Naive thymus-derived CD8-positive, alpha-beta T cell (primary cell): ENCODE measurements at places on chromosomes 4 and X. TPM values are rescaled to one million over a fixed set of nuclear protein-coding genes. Genes with fewer than 3 reads are reported as not detected.

GRCh38 chr4:7529368-7530080 is 94.8 kb upstream of the PSAPL1 start:
- no peak overlapping the region for H3K4me3 ChIP-seq
- no peak overlapping the region for H3K27ac ChIP-seq
- H3K36me3 ChIP-seq: peaks cover 1% of the 10 kb centered on the region
- peaks cover 43% of the 10 kb centered on the region for H3K27me3 ChIP-seq

DNA sequence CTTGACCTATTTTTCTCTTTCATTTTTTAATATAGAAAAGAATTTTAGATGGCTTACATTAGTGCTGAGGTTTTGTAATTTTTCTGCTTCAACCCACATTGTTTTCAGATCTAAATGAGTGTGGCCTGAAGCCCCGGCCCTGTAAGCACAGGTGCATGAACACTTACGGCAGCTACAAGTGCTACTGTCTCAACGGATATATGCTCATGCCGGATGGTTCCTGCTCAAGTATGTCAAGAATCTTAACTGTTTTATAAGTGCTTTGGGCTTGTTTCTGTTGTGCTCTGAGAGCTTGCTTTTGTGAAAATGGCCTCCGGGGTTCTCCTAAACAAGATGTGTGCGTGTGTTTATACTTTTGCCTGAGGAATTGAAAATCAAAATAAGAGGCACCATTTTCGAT is 41.6 kb downstream of the NPNT start:
- DNase-seq: no peak
- H3K4me1 ChIP-seq: no peaks in the 10 kb centered on the region
- no peaks in the 10 kb centered on the region for H3K36me3 ChIP-seq
- H3K27ac ChIP-seq: no peak overlapping the region

GRCh38 chr4:186904101-186904500 is 180.4 kb upstream of the FAT1 start:
- H3K4me1 ChIP-seq: no peaks in the 10 kb centered on the region
- peaks cover 4% of the 10 kb centered on the region for H3K36me3 ChIP-seq
- DNase-seq: no peak
- H3K27me3 ChIP-seq: no peaks in the 10 kb centered on the region
- H3K27ac ChIP-seq: no peak overlapping the region

DNA sequence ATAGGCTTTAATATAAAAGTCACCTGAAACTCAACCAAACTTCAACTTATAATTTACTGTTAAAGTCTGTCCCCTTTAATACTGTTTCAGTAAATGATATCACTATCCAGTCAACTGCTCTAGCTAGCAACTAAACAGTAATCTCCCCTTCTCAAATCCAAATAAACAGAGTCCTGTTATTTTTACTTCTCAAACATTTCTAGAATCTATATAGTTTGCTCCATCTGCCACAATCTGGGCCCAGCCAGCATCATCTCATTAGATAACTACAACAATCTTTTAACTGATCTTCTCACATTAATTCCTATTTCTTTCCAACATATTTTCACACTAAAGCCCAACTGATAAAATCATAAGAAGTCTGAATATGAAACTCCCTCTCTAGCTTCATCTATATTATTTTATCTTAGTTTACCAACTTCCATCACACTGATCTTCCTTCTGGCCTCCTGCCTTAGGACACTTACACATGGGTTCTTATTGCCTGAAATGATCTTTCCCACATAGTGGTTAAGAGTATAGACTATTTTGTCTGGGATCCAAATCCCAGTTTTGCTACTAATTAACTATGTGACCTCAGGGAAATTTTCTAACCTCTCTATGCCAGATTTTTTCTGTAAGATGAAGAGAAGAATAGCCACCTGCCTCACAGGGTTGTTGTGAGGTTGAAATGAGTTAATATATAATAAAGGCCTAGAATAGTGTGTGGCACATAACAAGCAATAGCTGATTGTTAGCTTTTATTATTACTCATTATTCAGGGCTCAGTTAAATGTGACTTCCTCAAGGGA is 18.6 kb downstream of the TBCK start:
- no peak overlapping the region for H3K27ac ChIP-seq
- peaks cover 40% of the 10 kb centered on the region for H3K36me3 ChIP-seq
- no peaks in the 10 kb centered on the region for H3K27me3 ChIP-seq
- no peak overlapping the region for H3K4me3 ChIP-seq

DNA sequence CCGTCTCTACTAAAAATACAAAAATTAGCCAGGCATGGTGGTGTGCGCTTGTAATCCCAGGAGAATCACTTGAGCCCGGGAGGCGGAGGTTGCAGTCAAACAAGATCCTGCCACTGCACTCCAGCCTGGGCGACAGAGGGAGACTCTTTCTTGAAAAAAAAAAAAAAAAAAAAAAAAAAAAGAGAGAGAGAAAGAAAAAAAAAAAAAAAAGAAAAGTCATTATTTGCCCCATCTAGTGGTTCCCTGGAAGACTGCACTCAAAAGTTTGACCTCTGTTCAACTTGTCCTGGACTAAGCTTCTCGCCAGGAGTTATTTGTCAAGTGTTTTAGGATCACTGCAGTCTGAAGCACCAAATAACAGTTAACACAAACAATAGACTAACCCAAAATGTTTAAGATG is 45.3 kb upstream of the KCTD8 start:
- no peak overlapping the region for H3K4me3 ChIP-seq
- no peaks in the 10 kb centered on the region for H3K36me3 ChIP-seq
- DNase-seq: no peak
- H3K27me3 ChIP-seq: no peaks in the 10 kb centered on the region
- no peaks in the 10 kb centered on the region for H3K4me1 ChIP-seq
- no peak overlapping the region for H3K27ac ChIP-seq

GRCh38 chr4:152690706-152691651 is 11.2 kb upstream of the TMEM154 start:
- H3K27me3 ChIP-seq: peaks cover 11% of the 10 kb centered on the region
- no peaks in the 10 kb centered on the region for H3K4me1 ChIP-seq
- H3K36me3 ChIP-seq: no peaks in the 10 kb centered on the region
- DNase-seq: no peak
- H3K4me3 ChIP-seq: no peak overlapping the region

- H3K27me3 ChIP-seq: peaks cover 6% of the 10 kb centered on the region
- H3K27ac ChIP-seq: no peak overlapping the region
- DNase-seq: no peak
- H3K36me3 ChIP-seq: no peaks in the 10 kb centered on the region
These were observed 363.2 kb downstream of the IL15 start for GRCh38 chr4:141999446-142000143.

- peaks cover 2% of the 10 kb centered on the region for H3K27me3 ChIP-seq
- H3K36me3 ChIP-seq: peaks cover 2% of the 10 kb centered on the region
- H3K27ac ChIP-seq: no peak overlapping the region
- DNase-seq: no peak
- peaks cover 7% of the 10 kb centered on the region for H3K4me1 ChIP-seq
These were observed 47.4 kb downstream of the TMPRSS11E start for GRCh38 chr4:68494688-68495087.

- no peak overlapping the region for H3K4me3 ChIP-seq
- DNase-seq: no peak
- no peak overlapping the region for H3K27ac ChIP-seq
These were observed 228.9 kb upstream of the GRID2 start for GRCh38 chr4:92074839-92075238.

DNA sequence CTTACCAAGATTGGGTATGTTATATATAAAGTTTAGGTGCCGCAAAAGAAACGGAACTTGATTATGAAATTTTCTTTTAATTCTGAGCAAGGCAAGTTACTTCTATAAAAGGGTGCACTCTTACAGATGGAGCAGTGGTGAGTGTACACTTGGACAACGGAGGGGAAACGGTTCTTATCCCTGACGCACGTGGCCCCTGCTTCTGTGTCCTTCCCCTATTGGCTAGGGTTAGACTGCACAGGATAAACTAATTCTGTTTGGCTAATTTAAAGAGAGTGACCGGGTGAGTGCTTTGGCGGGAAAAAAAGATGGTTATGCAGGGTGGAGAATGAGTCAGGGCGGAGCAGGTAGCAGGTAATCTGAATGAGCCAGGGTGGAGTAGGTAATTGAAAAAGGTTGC is 149.5 kb downstream of the GC start:
- DNase-seq: no peak
- H3K27me3 ChIP-seq: peaks cover 16% of the 10 kb centered on the region
- no peak overlapping the region for H3K4me3 ChIP-seq
- H3K4me1 ChIP-seq: no peaks in the 10 kb centered on the region
- H3K27ac ChIP-seq: no peak overlapping the region

GRCh38 chr4:140158365-140159030 is 4.5 kb upstream of the MAML3 start:
- H3K27ac ChIP-seq: no peak overlapping the region
- H3K36me3 ChIP-seq: peaks cover 3% of the 10 kb centered on the region
- no peaks in the 10 kb centered on the region for H3K27me3 ChIP-seq
- H3K4me1 ChIP-seq: peaks cover 48% of the 10 kb centered on the region
- H3K4me3 ChIP-seq: no peak overlapping the region

DNA sequence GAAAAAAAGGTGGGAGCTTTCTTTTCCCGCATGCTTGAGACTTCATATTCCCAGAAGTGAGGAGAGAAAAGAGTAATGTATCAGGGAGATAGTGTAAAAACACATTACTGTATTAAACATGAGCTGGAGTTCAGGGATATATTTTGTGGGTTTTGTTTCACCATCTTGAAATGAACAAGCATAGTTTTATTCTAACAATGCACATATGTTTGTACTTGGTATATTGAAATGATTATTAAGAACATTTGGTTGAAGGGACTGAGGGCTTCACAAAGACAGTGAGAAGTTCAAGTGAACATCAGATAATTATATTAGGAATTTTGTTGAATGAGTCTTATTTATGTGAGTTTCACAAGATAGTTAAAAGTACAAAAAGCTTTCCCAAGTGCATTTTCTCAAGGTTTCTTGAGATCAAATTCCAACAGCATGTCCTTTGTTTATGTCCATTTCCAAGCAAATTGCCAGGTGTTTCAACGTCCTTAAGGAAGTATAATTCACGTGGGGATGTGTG is 368.8 kb downstream of the ANKRD50 start:
- DNase-seq: no peak
- peaks cover 10% of the 10 kb centered on the region for H3K27me3 ChIP-seq
- H3K4me3 ChIP-seq: no peak overlapping the region

DNA sequence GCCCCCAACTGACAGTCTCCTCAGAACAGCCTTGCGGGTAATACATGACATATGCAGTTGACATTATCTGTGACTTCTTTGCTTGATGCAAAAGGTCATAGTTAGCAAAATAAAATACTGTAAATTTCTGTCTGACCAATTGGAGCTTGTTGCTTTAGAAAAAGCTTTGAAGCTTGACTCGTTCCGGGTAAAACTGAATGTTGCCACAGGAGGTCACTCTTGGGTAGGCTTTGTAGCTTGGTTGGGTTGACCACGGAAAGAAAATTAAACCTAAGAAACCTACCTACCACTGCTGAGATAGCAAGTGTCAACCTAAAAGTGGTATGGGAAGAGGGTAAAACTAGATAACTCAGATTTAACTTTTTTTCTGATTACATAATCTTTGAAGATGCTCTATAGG is 23.2 kb downstream of the PRPS2 start:
- no peaks in the 10 kb centered on the region for H3K4me1 ChIP-seq
- H3K36me3 ChIP-seq: no peaks in the 10 kb centered on the region
- no peak overlapping the region for H3K4me3 ChIP-seq
- no peaks in the 10 kb centered on the region for H3K27me3 ChIP-seq

- H3K27ac ChIP-seq: no peak overlapping the region
- no peak overlapping the region for H3K4me3 ChIP-seq
- no peaks in the 10 kb centered on the region for H3K4me1 ChIP-seq
- no peak for DNase-seq
- H3K36me3 ChIP-seq: no peaks in the 10 kb centered on the region
- H3K27me3 ChIP-seq: no peaks in the 10 kb centered on the region
These were observed 79.4 kb downstream of the JADE3 start for GRCh38 chrX:46991664-46992063.

DNA sequence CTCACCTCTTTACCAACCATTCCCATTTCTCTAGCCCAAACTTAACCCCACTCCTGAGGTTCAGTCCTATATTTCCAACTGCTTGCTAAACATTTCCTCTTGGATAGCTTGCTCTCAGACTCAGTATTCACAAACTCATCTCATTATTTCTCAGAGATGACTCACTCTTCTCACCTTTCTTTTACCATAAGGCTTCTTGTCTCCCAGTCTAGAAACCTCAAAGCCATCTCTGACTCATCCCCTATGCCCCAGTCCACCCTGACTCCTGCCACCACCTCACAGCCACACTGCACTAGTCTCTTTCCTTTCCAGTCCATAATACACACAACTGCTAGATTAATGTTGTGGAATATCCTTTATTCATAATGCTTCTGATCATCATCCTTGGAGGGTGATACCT is 4.8 kb downstream of the FRMPD3 start:
- DNase-seq: no peak
- peaks cover 9% of the 10 kb centered on the region for H3K4me1 ChIP-seq
- H3K27me3 ChIP-seq: peaks cover 44% of the 10 kb centered on the region

DNA sequence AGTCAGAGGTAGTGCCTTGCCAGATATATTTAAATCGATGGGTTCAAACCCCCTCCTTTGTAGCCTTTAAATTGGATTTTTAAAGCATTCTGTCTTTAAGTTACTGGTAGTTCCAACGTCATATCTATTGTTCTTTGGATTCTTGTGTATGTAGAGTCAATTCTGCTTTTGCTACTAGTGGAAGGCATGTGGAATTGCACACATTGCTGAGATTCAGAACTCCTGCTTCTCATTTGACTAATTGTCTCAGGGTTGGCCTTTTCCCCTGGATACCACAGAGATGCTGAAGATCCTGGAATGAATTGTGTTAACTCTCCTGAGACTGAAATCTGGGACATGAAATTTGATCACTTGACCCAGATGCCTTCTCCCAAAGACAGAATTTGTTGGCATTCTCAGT is 328.3 kb upstream of the RPS6KA3 start:
- no peak overlapping the region for H3K4me3 ChIP-seq
- H3K27ac ChIP-seq: no peak overlapping the region
- no peaks in the 10 kb centered on the region for H3K27me3 ChIP-seq
- no peak for DNase-seq
- no peaks in the 10 kb centered on the region for H3K36me3 ChIP-seq

DNA sequence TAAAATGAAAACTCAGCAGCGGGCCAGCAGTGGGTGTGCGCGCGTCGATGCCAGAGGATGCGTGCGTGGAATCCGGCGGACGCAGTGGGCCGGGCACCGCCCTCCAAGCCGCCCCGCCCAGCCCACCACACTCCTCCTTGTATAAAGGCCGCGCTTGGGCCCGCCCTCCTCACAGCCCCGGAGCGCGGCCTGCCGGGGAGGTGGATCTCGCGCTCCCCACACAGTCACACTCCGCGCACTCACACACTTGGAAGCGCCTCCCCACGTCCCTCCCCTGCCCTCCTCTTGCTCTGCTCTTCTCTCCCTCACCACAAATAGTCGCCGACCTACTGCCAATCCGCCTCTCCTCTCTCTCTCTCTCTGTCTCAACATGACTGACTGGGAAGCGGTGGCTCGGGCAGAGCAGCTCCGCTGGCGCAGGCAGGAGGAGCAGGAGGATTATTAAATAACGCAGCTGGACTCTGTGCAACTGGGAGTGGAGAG is at the start of gene CCSER1:
Gene CCSER1 (plus strand): TSS at position 172 of the 483 bp plus-strand sequence.
- peaks cover 43% of the 10 kb centered on the region for H3K27me3 ChIP-seq
- H3K36me3 ChIP-seq: no peaks in the 10 kb centered on the region

GRCh38 chr4:158538176-158538575 is 16.5 kb downstream of the RXFP1 start:
- H3K4me1 ChIP-seq: no peaks in the 10 kb centered on the region
- no peaks in the 10 kb centered on the region for H3K36me3 ChIP-seq
- DNase-seq: no peak
- H3K27ac ChIP-seq: no peak overlapping the region

The YIPF7 gene
- 0.80 TPM for total RNA-seq

The SMARCA1 gene
- total RNA-seq: 1.3 TPM

The MAGEB5 gene
- total RNA-seq: not detected

The SATL1 gene
- total RNA-seq: not detected

The ZIC3 gene
- not detected for total RNA-seq

The H2BW2 gene
- total RNA-seq: not detected

The PAPSS1 gene
- 17.3 TPM for total RNA-seq
